ENCODE measurements at places on chromosomes 6 and 20.
A peak's percentile ranks its signal among the peaks of the same experiment; 100 is the strongest.

- no peak for DNase-seq
Observed at GRCh38 chr6:41696788-41697187, 38.6 kb downstream of the TFEB start.

GRCh38 chr6:18206591-18206990 lies 51.4 kb downstream of the KDM1B start:
- no peak for DNase-seq

- DNase-seq: peak; percentile 89
Observed at GRCh38 chr20:8932192-8933165, 136.4 kb upstream of the PLCB4 start.

GRCh38 chr6:130020073-130020906 lies 1.9 kb downstream of the L3MBTL3 start:
- peak; percentile 12 for DNase-seq

DNA sequence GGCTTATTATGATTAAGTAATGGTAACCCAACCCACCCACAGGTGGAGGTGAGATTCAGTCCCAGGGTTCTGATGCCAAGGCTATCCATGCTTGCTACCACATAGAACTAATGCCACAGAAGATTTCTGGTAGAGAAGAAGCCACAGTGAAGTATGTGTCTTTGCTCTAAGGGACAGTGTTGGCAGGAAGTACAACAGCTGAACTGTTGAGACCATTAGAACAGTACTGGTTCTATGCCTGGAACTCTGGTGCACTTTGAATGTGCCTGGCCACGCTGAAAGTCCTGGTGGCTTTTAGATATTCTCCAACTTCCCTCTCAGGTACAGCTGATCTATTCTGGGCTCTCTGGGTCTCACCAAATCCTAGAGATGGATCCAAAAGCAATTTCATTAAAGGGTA lies 7.8 kb downstream of the STX7 start:
- no peak for DNase-seq

- no peak for DNase-seq
Observed at GRCh38 chr20:18837718-18838117, 24.1 kb downstream of the SCP2D1 start.

GRCh38 chr6:143223895-143224294 lies 163.2 kb downstream of the AIG1 start:
- DNase-seq: peak; percentile 18

DNA sequence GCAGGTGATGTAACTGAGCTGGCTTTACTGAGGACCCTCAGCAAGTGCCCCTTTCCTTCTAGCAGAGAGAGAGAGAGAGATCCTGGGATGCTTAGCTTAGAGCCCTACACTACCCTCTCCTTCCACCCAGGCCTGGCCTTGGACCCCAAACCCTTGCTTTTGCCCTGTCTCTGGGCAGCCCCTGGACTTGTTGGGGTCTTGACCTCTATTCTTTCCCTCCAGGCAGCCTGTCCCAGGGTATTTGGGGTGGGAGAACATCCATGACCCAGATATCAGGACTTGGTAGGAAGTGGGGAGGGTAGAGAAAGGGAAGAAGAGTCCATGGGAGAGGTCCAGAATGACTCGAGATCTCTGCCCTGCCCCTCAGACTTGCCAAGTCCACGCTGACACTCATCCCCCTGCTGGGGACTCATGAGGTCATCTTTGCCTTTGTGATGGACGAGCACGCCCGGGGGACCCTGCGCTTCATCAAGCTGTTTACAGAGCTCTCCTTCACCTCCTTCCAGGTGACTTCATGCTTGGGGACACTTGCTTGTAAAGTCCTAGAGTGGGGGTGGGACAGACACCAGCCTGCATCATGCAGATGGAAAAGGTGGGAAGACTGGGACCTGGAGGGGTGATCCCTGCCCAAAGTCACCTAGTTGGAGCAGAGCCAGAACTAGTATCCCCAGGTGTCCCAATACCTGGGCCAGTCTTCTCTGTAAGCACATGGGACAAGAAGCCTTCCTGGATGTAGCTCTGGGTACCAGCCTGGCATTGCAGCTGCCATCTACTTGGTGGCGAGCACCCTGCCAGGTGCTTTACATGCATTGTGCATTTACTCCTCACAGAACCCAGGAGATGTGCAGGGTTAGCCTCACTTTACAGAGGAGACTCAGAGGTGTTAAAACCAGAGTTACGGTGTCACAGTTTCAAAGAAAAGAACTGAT lies 30.9 kb downstream of the GLP1R start:
- DNase-seq: no peak

DNA sequence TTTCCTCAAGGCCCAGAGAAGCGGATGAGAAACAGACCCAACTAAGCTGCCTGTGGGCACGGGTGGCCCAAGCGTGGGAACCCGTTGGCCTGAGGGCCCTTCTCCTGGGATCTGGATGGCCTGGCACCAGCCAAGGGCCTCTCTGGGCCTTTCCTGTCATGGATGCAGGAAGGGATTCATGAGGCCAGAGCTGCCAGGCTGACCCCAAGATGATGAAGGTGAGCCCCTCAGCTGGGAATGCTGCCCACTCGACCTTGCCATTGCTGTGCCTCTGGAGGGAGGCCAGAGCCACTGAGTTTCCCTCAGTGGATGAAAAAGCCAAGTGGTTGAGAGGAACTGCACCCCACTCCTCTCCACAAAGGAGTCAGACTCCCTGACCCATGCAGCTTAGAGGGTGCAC lies 171.2 kb downstream of the VEGFA start:
- no peak for DNase-seq

GRCh38 chr6:98716341-98716740 lies 118.0 kb upstream of the POU3F2 start:
- DNase-seq: no peak

GRCh38 chr6:92779746-92780145 lies 639.6 kb downstream of the EPHA7 start:
- no peak for DNase-seq

DNA sequence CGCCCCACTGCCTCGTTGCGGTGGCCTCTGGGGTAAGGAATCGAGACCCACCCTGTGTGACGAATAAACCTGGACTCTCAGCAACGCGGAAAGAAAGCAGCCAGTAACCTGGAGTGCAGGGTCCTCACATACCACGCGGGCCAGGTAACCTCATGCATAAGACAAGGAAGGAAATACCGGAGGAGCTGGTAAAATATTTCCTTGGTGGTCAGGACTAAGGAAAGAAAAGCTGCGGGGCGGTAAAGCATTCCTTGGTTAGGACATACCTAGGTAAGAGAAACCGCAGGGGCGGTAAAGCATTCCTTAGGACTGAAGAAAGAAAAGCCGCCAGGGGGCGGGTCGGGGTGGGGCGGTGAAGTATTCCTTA lies 80.7 kb downstream of the SYTL3 start:
- no peak for DNase-seq

- no peak for DNase-seq
Observed at GRCh38 chr6:7684076-7684475, 41.8 kb upstream of the BMP6 start.

DNA sequence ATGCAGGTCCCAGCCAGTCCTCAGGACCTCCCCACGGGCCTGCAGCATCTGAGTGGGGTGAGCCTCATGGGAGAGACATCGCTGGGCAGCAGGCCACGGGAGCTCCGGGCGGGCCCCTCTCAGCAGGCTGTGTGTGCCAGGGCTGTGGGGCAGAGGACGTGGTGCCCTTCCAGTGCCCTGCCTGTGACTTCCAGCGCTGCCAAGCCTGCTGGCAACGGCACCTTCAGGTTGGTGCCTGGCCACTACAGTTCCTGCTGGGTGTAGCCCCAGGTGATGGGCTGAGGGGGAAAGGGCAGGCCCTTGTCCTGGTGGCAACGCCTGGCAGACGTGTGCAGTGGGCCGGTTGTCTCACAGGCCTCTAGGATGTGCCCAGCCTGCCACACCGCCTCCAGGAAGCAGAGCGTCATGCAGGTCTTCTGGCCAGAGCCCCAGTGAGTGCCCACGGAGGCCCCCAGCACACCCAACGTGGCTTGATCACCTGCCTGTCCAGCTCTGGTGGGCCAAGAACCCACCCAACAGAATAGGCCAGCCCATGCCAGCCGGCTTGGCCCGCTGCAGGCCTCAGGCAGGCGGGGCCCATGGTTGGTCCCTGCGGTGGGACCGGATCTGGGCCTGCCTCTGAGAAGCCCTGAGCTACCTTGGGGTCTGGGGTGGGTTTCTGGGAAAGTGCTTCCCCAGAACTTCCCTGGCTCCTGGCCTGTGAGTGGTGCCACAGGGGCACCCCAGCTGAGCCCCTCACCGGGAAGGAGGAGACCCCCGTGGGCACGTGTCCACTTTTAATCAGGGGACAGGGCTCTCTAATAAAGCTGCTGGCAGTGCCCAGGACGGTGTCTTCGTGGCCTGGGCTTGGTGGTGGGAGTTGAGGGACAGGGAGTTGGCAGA lies 787 bp upstream of the TNFRSF6B start:
- DNase-seq: no peak

GRCh38 chr6:1362643-1363042 lies 26.7 kb upstream of the FOXF2 start:
- no peak for DNase-seq

DNA sequence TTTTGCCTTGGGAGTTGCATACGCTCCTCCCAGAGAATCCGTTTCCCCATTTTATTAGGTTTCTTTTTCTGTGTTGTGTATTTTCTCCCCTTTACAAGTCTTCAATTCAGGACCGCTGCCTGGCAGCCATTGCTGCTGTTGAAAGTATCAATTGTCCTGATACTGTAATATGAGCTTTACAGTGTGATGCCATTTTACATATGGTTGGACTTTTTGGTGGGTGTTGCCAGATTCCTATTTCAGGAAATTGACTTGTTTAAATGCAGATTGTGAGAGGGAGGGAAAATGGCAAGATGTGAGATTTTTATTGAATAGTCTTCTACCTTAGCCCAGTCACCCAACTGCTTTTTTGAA lies 1.2 kb downstream of the PANK2 start:
- no peak for DNase-seq

DNA sequence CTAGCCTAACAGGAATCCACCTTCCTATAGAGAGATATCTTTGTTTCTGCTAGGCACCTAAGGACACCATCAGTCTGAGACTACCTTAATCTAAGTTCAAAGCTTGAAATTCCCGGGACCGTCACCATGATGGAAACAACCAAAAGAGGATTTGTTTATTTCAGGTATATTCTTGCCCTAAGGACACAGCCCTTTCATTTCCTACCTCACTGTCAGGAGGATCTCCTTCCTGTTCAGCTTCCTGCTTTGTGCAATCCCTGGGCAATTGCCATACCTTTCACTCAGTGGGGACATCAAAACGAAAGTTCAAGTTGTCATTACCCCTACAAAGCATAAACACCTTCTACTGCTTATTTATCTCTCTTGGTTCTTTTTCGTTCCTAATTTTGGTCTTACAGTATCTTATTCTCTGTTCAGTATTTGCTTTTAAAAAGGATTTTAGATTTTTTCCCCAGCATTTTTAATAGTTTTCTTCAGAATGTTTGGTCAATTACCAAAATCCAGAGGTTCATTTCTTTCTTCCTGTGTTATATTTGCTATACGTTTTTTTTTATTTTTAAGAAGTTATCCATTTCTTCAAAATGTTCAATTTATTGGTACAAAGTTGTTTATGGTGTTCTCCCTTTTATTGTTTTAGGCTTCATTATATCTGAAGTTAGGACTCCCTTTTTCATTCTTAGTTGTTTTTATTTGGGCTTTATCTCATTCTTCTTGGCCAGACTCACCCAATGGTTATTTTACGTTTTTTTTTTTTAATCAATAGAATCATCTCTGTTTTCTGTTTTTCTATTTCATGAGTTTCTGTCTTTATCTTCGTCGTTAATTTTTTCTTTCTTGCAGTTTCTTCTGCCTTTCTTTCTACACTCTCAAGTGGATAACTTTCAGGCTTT lies 13.0 kb upstream of the TBPL1 start:
- DNase-seq: no peak

DNA sequence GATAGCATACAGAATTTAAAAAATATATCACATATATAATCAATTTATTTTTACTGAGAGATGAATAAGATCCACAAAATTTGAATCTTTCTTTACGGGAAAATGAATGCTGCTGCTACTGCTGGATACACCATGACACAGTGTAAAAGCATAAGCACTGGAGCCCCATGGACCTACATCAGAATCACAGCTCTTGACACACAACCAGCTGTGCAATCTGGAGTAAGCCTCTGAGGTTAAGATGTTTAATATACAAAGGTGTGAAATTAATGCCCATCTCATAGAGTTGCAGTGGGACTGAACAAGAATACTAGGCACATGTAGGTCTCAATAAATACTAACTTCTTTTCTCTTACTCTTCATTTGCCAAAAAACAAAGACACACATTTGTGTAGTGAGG lies 48.1 kb downstream of the MAN1A1 start:
- no peak for DNase-seq

DNA sequence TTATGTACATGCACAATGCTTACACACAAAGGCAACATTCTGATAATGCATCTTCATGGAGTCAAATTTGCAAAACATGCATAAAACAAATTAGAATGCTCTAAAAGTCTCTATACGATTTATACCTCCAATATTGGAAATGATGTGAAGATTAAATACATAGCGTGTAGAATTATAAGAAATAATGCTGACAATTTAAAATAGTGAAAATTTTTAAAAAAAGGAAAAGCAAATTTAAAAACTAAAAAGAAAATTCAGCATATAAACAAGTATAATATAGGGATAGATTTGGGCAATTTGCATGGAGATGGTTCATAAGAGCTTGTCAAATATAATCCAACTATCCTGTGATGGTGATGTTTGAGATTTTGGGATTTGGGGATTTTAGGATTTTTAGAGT lies 14.9 kb downstream of the TCF21 start:
- no peak for DNase-seq

GRCh38 chr6:28543651-28544610 lies 18.2 kb downstream of the GPX5 start:
- no peak for DNase-seq

- no peak for DNase-seq
Observed at GRCh38 chr6:135270676-135271536, 89.8 kb downstream of the MYB start.

- no peak for DNase-seq
Observed at GRCh38 chr6:38933426-38933825, 115.2 kb upstream of the GLP1R start.

GRCh38 chr6:129543981-129544380 lies 166.0 kb downstream of the ARHGAP18 start:
- DNase-seq: no peak

GRCh38 chr6:155418017-155418761 lies 37.5 kb downstream of the NOX3 start:
- peak; percentile 33 for DNase-seq

- DNase-seq: no peak
Observed at GRCh38 chr6:137923866-137924653, 57.0 kb downstream of the TNFAIP3 start.

GRCh38 chr20:13234961-13235360 lies 13.9 kb downstream of the ISM1 start:
- no peak for DNase-seq

All from AG08395 (cell line).